ENCODE measurements at places on chromosomes 2 and 18.
A peak's percentile ranks its signal among the peaks of the same experiment; 100 is the strongest.

DNA sequence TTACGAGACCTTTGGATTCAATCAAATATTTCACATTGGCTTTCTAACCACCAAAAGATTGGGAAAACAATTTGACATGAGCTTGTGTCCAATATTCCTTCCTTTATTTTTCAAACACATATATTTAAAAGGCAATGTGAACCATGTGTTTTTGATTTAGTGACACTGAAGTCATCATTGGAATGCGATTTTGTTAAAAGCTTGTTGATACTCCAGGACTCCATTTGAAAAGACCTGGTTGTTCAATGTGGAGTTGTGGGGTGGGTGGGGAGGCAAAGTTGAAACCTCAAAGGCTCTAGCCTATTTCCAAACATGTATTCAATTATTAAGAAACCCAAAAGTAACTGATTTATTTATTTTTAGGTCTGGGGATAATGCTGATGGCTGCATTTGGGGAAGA, 114.1 kb upstream of the TRIB2 start:
- DNase-seq = no peak

DNA sequence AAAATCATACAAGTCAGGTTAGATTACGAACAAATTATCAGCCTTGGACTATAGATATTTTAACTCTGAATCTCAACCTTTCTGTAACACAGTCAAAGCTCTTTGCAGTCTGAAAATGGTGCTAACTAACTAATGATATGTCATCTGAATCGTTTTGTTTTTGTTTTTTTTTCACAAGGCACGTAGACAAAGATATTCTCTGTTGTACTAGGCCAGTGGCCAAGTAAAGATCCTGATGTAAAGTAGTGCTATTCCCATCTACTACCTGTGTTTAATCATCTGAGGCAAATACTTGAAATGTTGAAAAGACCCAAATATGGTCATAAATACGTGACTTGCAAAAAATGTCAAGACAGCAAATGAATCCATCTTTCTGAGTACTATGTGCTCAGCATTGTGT, 65.7 kb downstream of the REL start:
- no peak for DNase-seq

GRCh38 chr2:86426271-86426670, 14.9 kb upstream of the KDM3A start:
- DNase-seq = no peak

GRCh38 chr2:15818318-15818753, 122.0 kb upstream of the MYCN start:
- no peak for DNase-seq

DNA sequence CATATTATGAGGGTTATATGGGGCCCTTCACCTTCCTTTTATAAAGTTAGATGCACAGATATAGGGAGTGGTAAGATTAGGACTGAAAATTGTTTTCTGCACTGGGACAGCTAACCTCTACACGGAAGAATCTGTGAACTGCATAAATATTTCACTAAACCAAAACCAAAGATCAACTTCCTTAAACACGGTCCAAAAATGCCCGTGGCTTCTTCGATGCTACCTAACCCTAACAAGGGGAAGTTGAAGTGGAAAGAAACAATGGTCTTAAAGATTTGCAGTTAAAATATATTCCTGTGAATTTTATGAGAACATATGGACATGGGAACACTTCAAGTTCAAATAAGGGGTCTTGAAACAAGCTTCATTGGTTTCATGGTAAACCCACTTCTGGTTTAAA, 33.3 kb upstream of the PAX3 start:
- DNase-seq = no peak

DNA sequence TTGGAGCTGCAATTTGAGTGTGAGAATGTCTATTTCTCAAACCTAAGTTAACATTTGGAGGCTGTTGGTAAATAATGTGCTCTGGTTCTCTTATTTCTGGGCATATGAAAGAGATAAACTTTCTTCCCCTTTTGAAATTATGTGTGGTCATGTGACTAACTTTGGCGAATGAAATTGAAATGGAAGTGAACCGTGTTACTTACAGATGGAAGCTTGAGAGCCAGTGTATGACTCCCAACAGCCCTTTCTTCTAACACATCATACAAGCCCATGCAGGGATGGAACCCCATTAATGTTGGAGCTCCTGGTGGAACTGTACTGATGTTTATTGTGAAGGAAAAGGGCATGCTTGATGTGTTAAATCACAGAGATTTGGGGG, 725.8 kb downstream of the TSN start:
- no peak for DNase-seq

GRCh38 chr2:74441690-74442482, at the start of gene RTKN:
TSS of gene RTKN (minus strand) at chr2:74441937. CDS start at chr2:74441816, 121 bp downstream.
- DNase-seq = peak; percentile 90

DNA sequence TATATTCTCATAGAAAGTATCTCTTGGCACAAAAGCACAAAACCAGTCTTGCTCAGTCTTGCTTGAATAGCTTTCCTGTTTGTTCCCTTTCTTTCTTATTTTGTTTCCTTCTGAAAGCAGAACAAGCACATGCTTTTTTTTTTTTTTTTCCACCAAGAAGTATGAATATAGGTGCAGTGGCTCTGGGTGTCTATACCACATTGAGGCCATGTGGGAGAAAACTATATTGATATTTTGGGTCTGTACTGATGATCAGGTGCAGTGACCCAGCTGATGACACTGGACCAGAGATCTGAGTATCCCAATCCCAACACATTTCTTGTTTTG, 28.7 kb downstream of the GEMIN6 start:
- no peak for DNase-seq

DNA sequence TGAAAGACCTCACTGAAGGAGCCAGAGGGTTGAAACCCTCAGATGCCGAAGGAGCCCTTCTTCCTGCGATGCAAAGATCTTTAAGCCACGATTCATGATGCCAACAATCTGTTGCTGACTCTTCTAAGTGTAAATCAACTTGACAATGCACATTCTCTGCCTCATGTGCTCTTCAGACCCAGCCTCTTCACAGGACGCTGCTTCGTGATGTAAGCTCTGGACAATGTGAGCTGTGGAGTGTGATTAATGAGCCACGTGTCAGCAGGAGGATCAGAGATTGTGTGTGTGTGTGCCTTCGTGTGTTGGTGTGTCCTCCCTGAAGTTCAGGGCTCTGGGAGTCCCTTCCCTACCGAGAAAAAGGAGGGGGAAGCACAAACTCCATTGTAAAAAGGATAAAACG, 26.5 kb upstream of the TWIST2 start:
- DNase-seq = no peak

GRCh38 chr2:26904839-26905238, 56.9 kb downstream of the DPYSL5 start:
- DNase-seq = no peak

GRCh38 chr2:146108993-146109392, 1589.1 kb upstream of the ZEB2 start:
- no peak for DNase-seq

DNA sequence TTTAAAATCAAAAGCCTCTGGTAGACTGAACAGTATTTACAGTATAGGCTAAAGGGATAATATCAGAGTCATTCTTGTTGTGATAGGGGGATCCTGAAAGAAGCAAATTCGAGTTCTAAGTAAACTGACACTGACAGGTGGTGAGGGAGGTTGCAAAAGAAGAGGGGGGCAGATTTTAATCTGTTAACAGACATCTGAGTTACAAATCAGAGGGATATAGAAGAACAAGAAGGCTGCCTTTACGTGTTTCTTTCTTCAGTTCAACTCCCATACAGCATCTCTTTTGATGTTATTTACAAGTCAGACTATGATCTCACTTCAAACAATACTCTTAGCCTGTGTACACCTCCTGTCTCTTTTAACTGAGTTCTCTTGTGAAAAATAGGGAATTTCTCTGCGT, 16.3 kb upstream of the ITGA4 start:
- no peak for DNase-seq

DNA sequence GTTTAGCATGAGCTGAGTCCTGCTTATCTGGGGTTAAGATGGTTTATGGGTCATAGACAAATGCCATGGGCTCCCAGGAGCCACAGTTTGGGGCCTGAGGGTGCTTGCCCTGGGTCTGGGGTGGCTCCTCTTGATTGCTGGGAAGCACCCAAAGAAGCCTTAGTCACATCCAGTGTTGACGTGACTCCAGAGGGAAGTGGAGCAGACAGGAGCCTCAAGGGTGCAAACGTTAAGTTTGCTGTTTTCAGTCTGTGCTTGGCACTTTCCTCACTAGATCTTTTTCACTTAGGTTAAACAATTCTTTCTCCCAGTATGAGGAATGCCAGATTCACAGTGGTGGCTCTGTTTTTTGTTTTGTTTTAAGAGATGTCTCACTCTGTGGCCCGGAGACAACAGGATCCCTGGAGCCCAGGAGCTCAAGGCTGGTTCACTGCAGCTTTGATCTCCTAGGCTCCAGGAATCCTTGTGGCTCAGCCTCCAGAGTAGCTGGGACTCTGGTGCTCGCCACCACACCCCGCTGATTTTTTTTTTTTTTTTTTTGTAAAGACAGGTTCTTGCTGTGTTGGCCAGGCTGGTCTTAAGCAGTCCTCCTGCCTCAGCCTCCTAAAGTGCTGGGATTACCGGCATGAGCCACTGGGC, 251.3 kb downstream of the FAM210A start:
- DNase-seq = no peak

DNA sequence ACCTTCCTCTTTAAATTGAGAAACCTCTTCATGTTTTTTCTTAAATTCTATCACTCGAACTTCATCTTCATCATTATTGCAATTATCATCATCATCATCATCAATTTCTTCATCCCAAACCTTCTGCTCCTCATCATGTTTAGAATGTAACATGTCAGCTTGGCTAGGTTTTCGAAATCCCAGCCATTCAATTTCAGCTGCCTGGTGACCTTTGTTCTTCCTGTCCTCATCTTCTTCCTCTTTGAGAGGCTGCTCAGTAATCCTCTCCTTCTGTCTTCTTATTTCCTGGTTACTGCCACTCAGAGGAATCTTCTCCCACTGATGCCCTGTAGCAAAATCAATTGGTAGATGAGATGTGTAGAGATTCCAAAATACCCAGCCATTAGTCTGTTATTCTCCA, 4.2 kb downstream of the ERMN start:
- no peak for DNase-seq

DNA sequence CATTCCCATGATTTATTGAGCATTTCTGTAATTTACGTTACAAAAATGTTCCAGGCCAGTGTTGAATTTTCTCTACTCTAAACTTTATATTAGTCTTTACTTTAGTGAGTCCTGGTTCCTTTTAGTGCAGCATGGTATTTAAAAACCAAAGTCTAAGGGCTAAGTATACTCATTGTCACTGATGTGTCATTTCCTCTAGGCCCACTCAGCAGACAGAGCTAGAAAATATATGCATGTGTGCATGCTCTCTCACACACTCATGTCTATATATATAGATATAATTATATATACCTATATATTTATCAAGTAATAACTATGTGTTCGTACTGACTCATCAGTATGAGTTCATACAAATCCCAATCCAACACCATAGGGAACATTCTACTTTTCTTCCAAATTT, 132.5 kb upstream of the SLC8A1 start:
- no peak for DNase-seq

DNA sequence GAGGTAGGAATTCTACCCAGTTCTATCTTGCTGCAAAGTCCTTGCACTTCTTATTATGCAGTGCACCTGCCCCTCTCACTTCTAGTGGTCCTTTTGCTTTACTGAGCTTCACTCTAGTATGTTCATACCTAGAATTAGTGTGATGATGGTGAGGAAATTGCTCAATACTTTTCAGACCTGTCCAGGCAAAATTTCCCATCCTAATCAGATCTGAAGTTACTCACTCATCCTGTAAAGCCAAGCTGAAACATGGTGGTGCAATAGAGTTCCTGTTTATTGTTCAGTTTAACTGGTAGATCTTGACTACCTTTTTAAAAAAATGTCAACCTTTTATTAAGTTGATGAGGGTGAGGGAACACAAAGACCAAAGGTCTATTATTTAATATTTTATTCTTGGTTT, 12.6 kb upstream of the FIGN start:
- no peak for DNase-seq

DNA sequence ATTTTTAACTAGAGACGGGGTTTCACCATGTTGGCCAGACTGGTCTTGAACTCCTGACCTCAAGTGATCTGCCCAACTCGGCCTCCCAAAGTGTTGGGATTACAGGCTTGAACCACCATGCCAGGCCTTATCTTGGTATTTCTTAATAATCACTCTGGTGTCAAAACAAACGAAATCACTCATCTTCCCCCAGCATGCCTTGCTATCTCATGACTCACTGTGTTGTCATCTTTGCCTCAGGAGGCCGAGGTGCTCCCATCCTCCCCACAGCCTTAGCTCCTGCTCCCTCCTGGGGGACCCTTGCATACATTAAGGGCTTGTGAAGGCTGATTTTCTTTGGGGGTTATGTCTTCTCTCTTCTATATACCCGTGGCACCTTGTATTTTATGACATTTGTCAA, 250.1 kb upstream of the DPP10 start:
- no peak for DNase-seq

GRCh38 chr2:197828464-197829135, 24.2 kb downstream of the PLCL1 start:
- no peak for DNase-seq

DNA sequence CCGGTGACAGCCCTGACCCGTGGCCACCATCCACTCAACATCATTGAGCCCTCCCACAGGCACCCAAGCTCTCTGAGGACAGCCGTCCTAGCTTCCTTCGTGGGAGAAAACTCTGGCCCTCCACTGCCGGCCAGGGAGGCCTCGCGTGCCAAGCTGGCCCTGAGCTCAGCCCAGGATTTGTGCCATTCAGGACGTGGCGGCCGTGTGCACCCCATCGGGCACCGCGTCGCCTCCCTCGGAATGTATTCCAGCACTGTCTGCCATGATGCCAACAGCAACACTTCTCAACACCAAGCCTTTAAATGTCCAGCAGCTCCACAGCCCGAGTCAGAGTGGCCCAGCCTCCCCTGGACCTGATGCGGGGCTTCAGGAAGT, 35.7 kb downstream of the ZNF516 start:
- DNase-seq = no peak

GRCh38 chr2:184767059-184767458, 168.7 kb downstream of the ZNF804A start:
- DNase-seq = no peak

DNA sequence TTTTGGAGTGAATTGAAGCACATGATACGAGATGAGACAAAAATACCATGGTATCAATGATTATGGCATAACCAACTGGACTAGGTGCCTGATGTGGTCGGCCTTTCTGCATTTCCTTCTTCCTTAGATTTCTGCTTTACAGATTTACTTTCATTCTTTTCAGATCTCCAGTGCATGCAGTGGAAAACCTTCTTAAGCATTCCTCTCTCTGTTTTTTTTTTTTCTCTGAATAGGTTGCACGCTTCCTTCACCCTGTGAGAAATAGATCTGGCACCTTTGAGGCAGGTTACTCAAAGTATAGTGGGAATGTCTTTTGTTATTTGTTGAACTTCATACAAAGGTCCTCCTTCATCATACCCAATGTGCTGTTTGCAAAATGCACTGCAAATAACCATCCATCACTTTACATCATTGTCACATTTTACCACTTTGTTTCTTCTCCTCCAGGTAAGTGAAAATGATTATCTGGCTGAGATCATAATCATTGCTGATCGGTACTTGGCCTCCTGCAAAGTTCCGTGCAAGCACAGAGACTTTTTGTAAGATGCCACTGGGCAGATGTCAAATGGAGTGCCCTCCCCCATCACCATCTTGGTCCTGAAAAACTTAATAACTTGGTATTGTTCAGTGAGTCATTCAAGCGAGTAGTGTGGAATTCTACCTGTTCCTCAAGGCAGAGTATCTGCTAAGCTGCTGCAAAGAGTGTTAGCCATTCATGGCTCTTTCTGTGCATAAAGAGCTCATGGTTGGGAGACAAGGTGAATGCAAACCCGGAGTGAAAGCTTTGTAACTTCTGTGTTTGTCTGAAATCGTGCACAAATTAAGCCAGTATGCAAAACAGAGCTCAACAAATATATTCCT, 30.0 kb upstream of the KLHL14 start:
- no peak for DNase-seq
